RPMI7951 (cell line): ENCODE measurements at places on chromosomes 1 and 21. TPM values are rescaled to one million over a fixed set of nuclear protein-coding genes. Genes with fewer than 3 reads are reported as not detected.

The NPHS2 gene
- total RNA-seq = not detected in 2 replicates

The LCK gene
- not detected in 2 replicates for total RNA-seq

The ZNF436 gene
- total RNA-seq = 15.7 and 21.1 TPM in 2 replicates

- no peak for DNase-seq
Observed at GRCh38 chr1:199959033-199959774, 68.3 kb upstream of the NR5A2 start.

DNA sequence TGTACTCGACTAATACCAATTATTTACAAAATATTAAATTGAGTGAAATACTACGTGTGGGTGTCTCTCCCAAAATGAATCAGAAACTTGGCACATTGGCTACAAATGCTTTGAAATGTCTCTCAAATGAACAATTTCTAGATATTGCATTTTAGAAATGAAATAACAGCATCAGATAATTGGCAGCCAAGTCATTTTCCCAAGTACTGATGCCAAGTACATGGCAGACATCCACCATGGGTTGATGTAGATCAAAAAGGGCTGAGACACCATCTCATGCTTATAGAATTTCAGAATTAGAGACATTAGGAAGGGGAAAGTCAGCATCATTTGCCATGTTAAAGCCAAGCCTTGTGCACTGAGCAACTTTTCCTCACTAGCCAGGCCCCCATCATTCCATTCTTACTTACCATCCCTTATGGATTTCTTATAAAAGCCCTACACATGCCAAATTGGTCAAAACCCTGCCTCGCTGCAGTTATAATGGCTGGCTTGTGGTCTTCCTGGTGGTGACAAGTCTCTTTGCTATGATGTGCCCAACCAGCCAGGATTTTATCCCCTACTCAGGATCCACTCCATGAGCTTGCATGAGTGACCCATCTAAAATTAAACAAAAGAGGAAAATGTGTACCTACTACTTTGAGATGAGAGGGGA lies 73.1 kb downstream of the GREM2 start:
- DNase-seq = no peak

DNA sequence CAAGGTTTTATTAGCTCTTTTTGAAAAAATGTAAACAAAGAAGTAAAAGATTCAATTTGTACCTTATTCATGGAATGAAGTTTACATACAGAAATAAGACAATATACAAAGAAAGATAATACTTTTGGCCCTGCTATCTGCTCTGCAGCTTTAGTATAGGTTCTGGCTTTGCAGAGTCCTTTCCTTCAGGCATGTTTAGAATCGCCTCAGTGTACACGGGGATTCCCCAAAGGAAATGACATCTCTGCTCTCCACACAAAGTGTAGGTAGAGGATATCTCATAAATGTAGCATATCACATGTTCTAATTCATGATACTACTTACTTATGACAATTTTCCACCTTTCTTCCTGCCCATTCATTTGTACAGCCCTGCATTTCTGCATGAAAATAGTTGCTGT lies 222.6 kb upstream of the DPYD start:
- no peak for DNase-seq
